Stimulated activated CD4-positive, alpha-beta T cell treated with anti-CD3 and anti-CD28 coated beads, Interleukin-12 subunit alpha, Interleukin-12 subunit beta, amount 100 ng/mL, for 48 hours (primary cell): ENCODE measurements at places on chromosomes 7 and 10.

GRCh38 chr10:79246209-79246581, 101.1 kb upstream of the PPIF start:
- no peak for DNase-seq

- no peak for DNase-seq
Measured at GRCh38 chr7:69476416-69476815, 121.9 kb upstream of the AUTS2 start.

DNA sequence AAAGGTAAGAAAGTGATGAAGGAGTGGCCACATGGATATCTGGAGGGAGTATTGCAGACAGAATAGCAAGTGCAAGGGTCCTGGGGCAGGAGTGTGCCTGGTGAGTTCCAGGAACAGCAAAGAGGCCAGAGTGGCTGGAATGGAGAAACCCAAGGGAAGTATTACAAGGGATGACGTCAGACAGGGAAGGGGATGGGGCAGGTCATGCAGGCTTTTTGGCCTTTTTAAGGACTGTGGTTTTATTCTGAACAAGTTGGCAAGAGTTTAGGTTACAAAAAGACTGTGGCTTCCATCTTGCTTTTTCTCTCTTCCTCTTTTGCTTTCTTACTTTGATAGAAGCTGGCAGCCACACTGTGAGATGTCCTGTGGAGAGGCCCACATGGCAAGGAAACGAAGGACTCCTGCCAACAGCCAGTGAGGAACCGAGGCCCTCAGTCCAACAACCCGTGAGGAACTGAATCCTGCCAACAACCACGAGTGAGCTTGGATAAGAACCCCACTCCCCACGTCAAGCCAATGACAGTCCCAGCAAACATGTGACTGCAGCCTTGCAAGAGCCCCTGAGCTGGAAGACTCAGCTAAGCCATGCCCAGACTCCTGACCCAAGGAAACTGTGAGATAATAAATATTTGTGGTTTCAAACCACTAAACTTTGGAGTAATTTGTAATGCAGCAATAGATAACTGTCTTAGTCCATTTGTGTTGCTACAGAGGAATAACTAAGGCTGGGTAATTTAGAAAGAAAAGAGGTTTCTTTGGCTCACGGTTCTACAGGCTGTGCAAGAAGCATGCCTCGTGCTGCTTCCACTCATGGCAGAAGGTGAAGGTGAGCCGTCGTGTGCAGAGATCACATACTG, 19.8 kb upstream of the KDM7A start:
- DNase-seq: no peak

GRCh38 chr10:5030989-5031388, 27.3 kb upstream of the AKR1C2 start:
- DNase-seq: no peak

DNA sequence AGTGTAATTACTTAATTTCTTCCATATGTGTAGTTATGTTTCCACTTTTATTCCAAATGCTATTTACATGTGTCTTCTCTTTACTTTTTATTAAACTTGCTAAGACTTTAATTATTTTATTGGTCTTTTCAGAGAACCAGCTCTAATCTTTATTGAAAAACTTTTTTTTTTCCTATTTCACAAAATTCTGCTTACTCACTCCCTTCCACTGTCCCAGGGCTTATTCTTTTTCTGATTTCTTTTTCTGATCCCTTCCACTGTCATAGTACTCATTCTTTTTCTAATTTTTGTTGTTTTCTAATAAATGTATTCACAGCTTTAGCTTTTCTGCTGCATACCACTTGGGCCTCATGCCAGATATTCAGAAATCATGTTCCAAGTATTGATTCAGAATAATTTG, 82.7 kb downstream of the CNOT4 start:
- no peak for DNase-seq
